ENCODE measurements at places on chromosomes 5 and 9.

DNA sequence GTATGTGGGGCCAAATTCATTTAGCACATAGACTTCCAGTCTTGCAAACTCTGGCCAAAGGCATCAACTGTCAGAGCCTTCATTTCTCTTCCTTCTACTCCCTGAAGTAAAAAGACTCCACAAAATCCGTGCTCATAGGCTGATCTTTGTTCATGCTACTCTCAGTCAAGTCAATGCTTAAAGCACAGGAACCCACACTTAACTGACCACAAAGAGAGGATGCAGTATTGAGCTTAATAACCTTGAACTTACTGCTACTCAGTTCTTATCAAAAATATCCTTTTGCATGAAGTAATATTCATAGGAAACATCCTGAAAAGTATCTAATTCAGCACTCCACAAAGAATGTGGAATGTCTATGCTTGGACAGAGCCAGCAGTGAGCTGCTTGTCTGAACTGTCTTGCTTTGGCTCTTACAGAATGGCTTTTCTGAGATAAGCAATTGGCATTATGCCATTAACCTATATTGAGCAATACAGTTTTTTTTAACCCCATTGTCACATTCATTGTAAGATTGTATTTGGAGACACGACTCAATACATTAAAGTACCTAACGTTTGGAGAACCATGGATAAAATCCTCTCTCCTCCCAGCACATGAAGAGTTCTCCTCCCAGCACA is 21.7 kb downstream of the LPAR1 start:
- DNase-seq, result no peak

DNA sequence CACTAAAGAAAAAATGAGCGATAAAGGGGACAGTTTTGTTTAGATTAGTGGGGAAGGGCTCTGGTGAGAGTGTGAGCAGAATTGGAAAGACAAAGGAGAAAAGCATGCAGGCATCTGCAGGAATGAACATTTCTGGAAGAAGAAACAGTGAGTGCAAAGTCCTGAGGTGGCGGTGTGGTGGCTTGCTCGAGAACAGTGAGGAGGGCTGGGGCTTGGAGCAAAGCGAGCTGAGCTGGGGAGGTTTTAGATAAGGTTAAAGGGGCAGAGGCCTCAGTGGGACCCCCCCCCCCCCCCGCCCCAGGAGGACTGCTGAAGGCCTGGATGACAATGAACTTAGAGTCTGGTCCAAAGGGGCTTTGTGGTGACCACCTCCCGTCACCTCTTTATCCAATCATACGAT is 202.7 kb upstream of the MVB12B start:
- DNase-seq, result no peak

DNA sequence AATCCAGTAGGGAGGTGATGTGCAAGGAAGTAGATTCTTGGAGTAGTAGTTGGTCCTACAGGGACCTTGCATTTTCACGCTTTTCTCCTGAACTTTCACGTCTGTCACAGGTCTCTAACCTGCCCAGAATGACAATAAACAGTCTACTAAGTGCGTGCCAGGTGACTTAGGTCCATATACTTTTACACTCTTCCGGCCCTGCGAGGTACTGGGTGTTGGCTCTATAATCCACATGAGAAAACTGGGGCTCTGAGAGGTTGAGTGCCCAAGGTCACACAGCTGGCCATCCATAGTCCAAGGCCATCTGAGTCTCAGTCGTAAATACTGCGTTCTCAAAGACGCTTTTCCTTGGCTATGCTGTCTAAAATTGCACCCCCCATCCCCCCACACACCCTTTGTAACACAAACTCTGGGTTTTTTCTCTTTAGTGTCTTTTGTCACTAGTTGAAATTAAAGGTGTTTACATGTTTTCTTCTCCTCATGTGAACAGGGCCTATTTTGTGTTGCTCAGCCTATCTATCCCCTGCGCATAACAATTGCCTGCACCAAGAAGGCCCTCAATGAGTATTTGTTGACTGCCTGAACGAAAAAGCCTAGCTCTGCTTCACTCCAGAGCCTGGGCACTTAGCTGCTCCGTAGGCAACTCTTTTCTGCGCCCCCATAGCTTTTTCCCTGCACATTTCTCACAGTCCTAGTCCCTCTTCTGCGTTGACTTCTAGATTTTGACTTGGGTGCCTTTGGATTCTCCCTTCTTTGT is 943 bp downstream of the SFXN1 start:
- no peak for DNase-seq

- DNase-seq, result peak; percentile 31
Observed at GRCh38 chr9:4547016-4547415, 56.7 kb downstream of the SLC1A1 start.

DNA sequence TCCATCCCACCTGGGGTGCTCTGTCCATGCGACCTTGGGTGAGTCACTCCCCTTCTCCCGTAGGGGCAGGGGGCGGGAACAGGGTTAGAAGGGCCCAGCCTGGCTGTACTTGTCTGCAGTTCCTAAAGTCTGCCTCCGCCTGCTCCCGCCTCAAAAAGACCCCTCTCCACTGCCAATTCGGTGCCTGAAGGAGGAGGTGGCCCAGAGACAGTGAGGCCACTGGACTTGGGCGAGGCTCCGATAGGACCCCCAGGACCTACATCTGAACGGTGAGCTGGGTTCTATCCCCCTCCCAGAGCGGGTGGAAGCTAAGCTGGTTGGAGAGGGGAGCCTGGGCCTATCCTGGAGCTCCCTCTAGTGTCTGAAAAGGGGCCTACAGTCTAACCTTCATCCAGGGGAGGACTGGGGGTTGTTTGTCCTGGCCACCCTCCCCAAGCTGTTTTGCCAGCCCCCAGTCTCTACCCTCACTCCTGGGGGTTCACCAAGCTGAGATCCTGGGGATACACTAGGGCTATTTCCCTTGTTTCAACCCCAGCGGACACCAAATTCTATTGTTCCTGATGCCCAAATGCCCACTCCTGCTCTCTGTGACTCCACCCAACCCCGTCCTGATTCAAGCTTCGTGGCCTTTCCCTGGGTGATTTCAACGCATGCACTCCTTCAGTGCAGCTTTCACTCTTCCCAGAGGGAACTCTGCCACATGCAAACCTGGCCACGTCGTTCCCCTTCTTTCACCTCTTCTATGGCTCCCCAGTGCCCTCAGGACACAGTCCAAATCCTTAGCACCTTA is 6.1 kb upstream of the CRB2 start:
- DNase-seq, result no peak

DNA sequence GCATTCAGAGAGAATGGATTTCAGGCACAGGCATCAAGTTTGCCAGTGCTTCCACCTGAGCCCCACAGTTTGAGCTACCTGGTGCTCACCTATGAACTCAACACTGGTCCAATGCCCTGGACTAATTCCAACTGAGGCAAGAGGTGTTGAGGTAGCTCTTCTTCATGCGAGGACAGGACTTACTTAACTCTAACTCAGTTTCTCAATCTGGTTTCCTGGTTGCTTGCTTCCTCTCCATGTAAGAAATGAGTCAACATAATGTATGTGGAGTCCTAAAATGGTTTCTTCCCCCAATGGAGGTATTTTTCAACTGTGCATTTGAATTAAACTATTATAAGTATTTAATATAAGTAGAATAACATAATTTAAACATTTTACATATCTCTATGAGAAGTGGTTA is 523.6 kb upstream of the DAB2 start:
- DNase-seq, result no peak

DNA sequence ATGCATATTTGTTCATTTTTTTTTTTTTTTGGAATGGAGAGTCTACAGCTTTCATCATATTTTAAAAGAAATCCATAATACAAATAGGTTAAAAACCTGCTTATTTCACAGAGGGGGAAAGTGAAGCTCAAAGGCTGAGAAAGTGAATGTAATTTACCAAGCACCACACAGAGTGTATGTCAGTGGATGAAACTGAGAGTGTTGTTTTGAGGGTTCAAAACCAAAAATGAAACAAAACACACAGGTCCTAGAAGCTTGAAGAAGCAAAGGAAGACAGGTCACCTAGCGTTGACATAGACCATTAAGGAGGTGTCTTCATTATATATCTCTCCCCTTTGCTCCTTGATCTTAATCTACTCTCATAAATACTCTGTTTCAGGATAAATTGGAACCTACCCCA is 7.5 kb downstream of the NMUR2 start:
- no peak for DNase-seq

DNA sequence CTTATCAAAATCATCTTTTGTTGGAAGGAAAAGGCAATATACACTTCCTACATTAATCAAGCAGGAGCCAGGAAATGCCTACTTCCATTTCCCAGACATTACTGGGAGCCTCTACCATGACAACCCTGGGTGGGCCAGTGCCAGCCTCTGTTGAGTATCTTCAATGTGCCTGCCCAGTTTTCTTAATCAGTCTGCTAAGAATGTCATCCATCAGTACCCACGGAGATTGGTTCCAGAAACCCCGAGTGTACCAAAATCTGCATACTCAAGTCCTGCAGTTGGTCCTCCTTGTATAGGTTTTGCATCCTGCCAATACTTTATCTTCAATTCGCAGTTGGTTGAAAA is 82.4 kb downstream of the MARCHF3 start:
- no peak for DNase-seq

DNA sequence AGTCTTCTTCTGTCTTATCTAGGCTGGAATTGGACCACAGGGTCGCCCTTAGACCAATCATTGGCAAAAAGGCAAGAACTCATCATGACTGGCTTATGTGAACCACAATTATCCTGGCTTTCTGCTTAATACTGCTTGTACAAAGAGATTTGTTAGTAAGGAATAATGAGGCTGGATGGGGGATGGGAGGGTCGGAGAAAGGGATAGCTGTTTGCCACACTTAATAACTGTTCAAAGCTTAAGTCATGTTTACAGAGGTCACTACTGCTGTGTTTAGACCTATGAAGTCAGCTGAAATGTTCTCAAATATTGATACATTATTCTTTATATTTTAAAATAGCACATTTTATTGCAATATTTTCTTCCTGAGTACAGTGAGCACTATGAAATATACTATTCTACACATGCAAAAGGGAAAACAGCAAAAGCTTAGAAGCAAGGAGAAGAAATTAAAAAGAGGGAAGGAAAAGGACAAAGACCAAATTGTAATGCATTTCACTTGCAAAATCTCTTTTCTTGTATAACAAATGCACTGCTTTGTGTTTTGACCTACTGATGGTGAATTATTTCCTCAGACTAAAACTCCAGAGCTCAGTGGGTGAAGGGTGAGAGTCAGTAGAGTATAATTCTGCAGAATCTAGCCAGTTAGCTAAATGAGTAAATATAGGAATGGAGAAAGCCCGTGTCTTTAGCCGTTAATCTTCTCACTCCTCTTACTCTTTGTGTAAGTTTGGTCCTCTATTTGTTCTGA is 404.9 kb upstream of the ZNF608 start:
- DNase-seq, result no peak

DNA sequence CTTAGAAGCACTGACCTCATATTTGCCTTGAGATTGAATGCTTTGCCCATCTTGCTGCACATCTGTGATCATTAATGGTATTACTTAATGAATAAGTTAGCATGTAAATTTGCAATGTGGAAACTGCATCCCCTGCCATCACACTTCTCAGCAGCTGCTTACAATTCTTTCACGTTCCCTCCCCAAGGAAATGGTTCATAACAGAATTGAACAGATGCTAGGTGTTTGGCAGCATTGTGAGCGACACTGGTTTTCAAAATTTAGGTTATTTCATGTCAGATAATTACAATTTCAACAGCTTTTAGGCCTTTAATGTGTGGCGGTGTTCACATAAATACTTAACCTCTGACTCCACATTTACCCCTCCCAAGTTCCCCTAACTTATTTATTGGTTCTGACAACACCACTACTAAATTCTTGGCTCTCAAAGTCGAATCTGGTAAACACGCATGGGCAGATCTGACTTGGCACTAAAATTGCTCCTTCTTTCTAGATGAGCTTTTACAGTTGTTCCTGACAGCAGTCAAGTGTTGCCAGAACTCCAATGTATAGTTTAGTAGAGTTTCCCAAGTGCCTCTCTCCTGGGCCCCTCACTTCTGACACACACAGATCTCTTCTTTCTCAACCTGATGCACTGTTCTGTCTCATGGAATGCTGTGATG is 46.8 kb downstream of the SLC1A3 start:
- no peak for DNase-seq

- DNase-seq, result no peak
Observed at GRCh38 chr9:8408575-8409190, 609.1 kb upstream of the DMAC1 start.

- no peak for DNase-seq
Observed at GRCh38 chr9:126261584-126262356, 64.9 kb upstream of the MVB12B start.

DNA sequence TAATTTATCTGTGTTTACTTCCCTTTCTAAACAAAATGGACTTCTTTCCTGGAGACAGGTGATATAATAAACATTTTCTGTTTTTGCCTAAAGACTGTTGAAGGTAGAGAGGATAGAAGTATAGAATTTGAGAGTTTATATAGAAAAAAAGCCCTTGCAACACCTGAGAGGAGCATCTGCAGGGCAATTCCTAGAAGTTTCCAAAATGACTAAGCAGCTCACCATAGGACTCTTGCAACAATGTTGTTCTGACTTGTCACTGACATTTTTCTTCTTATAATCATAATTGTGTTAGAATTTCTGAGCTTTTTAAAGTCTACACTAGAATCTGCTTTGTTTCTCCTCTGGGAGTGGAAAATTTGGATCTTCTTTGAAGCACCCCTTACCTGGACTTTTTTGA is 216.8 kb downstream of the TUSC1 start:
- DNase-seq, result no peak

DNA sequence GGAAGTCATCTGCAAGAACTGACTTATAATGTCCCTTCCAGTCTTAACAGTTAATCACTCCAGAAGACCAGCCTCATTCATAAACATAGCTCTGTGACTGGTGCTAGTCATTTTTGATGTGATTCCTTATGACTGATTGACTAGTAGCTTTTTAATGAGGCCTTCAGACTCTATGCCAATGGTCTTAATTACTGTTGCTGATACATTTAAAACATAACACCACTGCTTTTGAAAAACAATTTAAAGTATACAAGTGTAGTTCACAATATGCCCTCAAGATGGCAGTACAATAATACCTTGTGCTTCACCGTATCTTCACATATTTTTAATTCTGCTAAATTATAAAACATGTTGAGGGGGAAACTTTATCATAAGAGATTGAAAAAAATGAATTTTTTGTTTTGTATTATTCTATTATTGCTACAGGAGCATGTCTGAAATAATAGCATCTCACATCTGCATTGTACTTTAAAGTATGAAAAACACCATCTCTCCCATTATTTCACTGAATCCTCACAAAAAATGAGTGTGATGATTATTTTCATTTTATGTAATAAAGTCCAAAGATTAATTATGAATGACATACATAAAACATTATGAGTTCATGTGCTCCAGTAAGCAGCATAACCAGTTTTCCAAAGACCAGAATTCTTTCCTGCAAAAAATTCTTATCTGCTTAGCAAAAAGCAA is 55.2 kb upstream of the SHISAL2B start:
- DNase-seq, result peak; percentile 34

- DNase-seq, result no peak
Observed at GRCh38 chr9:35635730-35636129, 15.0 kb downstream of the SIT1 start.

DNA sequence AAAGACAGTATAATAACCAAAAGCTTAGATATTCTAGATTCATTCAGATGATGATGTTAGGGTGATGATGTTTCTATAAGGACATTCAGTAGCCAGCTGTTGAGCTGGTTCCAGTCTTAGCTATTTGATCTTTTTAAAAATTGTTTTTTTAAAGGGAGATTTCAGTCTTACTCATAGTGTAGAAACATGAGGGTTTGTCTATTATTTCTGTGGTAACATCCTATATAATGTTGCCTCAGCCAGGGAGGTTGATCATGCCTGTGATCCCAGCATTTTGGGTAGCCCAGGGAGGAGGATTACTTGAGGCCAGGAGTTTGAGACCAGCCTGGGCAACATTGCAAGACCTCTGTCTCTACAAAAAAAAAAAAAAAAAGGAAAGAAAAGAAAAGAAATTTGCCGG is 167.8 kb downstream of the DOCK2 start:
- no peak for DNase-seq

All from NCI-H446 (cell line).